Activated B cell treated with CpG ODN at 0.5 μM for 24 hours (primary cell): ENCODE measurements at places on chromosomes 12 and 14. TPM values are rescaled to one million over a fixed set of nuclear protein-coding genes. Genes with fewer than 3 reads are reported as not detected.

DNA sequence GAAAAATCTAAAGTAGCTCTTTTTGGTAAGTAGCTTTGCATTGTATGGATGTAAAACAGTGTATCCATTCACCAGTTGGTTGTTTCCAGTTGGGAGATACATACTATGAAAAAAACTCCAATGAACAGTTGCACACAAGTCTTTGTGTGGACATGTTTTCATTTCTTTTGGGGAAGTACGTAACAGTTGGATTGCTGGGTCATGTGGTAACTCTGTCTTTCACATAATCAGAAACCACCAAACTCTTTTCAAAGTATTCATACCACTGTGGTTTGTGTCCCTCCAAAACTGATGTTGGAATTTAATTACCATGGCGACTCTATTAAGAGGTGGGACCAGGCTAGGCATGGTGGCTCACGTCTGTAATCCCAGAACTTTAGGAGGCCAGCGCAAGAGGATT lies 58.9 kb upstream of the RESF1 start:
- no peak for DNase-seq

DNA sequence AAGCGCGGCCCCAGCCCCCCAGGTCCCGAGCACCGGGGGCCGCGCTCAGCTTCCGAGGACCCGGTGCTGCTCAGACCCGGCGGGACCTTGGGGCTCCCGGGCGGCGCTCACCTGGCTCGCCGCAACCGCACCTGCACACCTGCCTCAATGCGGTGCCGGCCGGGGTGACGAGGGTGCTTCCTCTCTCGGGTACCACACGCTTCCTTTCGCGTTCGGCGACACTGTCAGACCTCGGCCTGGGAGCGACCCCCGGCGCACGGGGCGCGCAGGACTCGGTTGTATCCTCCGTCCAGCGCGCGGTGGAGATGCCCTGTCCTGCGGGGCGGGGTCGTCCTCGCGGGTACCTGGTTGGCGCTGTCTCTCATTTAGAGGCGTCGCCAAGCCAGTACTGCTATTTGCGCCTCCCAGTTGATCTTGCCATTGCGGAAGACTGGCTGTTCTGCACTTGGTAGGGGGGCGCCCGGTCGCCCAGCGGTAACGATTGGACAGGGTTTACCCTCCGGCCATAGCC lies 718 bp downstream of the PACS2 start:
- DNase-seq: peak; percentile 44

DNA sequence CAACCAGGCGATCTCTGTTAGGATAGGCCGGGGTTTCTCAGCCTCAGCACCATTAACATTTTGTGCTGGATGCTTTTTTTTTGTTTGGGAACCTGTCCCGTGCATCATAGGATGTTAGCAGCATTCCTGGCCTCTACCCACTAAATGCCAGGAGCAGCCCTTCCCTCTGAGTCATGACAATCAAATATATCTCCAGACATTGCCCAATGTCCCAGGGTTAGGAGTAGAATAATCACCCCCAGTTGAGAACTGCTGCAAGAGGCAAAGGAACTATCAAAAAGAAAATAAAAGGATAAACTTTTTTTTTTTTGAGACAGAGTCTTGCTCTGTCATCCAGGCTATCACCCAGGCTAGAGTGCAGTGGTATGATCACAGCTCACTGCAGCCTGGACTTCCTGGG lies 76.0 kb downstream of the ACACB start:
- DNase-seq: no peak

DNA sequence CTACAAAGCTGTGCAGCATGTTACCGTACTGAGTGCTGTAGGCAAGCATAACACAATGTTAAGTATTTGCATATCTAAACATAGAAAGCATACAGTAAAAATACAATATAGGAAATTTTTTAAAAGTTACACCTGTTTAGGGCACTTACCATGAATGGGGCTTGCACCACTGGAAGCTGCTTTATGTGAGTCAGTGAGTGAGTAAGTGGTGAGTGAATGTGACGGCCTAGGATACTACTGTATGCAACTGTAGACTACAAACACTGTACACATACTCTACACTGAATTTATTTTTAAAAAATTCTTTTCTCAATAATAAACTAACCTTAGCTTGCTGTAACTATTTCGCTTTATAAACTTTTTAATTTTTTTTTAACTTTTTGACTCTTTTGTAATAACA lies 82.1 kb upstream of the FSCB start:
- DNase-seq: no peak

DNA sequence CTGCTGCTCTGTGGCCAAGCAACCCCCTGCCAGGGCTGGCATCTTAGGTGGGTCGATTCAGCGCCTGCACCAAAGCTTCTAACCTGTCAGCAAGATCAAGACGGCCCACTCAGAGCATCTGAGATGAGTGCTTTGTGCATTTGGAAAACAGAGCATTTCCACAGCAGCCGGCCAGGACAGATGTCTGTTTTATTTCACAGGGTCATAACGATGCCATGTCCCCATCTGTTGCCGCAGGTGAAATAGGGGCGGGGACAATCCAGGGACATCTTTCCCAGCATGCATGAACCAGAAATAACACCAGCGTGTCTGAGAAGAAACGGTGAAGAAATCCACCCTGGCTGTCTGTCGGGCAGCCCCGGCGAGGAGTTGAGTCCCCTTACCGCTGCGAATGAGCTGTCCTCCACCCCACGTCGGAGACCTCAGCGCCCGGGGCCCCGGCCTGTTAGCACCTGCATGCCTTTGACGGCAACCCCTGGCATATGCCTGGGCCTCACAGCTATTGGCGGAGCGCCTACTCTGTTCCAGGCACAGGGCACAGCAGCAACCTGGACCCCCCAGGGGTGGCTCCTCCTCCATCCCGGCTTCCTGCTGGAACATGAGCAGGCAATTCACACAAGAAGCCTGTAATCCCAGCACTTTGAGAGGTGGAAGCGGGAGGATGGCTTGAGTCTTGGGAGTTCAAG lies 30.6 kb upstream of the ULK1 start:
- no peak for DNase-seq

DNA sequence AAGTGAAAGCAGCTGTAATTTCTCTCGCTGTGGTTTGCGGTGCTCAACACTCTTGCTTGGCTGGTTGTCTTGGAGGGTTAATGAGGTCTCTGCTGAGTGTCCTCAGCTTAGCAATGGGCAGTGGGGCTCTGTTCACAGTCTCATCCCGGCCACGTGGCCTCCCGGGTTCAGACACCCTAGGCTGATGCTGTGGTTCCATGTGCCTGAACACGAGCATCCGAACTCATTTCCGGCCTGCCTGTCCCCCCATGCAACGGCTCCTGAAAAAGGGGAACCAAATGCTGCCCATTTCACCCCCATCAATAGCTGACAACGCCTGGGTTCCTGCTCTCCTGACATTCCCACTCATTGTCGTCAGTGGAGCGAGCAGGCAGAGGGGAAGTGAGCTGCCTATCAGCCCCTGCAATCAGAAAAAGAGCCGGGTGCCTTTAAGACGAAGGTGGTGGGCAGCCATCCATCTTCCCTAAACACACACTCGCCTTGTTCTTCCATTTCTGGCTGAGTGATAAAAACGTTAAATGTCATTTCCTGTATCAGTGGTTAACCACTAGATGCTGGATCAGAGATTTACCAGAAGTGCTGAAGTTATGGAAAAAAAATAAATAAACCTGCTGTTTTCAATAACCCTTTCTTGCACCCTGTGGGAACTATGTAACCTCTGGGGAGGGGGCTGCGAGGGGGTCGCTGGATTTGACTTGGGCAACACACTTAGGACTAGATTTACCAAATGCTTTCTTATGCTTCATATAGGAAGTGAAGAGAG lies 60.3 kb upstream of the BCL2L14 start:
- peak; percentile 47 for DNase-seq

DNA sequence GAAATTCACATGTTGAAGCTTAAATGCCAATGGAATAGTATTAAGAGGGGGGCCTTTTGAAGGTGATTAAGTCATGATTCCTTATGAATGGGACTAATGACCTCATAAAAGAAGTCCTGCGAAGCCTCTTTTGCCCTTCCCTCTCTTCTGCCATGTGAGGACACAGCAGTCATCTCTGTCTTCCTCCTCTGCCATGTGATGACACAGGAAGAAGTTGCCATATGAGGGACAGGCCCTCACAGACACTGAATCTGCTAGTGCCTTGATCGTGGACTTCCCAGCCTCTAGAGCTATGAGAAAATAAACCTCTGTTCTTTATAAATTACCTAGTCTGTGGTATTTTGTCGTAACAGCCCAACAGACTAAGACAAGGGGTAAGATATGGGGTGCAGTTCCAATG lies 100.7 kb downstream of the VCPKMT start:
- no peak for DNase-seq

GRCh38 chr14:101025696-101026095 lies 122.2 kb upstream of the RTL1 start:
- DNase-seq: no peak

DNA sequence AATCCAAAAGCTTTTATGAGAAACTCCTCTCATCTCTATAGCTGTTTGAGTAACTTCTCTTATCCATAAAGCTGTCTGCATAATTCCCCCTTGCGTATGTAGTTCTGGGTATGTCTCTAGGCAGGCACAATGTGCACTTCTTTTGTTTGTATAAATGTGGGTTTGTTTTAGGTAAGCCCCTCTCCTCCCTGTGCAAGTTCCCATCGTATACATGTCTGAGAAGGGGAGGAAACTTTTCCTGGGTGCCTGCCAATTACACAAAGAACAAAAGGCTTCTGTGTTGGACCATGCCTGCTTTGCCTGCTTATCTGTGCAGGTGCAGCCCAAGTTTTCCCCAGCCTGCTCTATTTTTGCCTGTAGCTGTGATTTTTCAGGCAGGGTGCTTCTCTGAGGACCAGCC lies 96.7 kb downstream of the CCER1 start:
- DNase-seq: no peak

GRCh38 chr14:102779574-102780315 lies 2.5 kb downstream of the TRAF3 start:
- DNase-seq: no peak

DNA sequence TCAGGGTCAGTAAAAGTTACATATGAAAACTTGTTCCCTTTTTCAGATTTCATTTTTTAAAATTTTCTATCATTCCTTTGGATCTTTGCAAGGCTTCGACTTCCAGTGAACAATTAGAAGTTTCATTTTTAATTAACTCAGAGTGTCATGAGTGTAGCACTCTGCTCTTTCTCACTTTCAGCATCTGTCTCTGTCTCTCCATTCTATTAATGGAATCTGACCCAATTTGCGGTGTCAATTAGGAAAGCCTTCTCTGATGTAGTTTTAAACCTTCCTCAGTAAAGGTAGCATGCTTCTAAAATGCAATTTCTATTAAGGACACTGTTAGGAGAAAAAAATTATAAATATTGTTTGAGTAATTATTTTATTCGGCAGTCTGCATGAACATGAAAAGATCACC lies 68.3 kb downstream of the SLC38A1 start:
- DNase-seq: no peak

DNA sequence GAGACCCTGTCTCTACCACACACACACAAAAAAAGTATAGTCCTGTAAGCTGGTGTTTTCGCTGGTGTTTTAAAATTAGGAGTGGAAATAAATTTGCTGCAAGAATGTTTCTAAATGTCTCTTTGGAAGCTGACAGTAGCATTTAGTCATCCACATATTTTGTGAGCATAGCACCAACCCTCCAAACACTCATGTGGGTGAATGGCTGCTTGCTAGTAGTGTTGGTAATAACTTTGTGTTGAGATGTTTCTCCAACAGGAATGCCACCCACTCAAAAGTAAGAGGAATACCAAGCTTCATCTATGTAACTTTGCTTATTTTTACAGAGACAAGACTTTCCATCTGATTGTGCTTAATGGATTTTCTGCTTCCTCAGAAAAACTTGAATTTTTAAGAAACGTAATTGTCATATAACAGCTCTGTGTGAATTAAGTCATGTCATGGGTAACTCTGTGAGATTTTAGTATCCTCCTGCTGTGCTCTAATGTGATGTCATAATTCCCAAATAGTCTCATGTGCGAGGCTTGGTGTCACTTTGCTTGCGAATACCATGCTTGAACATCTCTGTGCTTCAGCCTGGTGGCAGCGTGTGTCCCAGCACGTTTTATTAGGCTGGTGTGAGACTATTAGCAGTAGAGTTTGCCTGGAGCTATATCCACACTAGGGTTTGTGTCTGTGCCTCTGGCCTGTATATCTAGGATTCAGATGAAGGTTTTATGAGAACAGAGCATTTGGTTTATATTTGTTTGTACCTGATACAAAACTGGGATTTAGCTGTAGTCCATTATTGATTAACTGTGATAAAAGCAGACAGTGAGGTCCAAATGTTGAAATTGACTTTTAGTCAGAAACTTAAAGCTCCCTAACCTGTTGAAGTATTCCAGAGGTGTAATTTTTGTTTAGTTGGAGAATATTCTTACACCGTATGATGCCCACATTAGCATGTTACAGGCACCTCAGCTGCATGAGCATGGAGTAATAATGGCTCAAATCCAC lies 80.5 kb downstream of the FBXW8 start:
- DNase-seq: no peak

- DNase-seq: no peak
Measured at GRCh38 chr14:100822532-100823296, 3.2 kb upstream of the MEG3 start.

DNA sequence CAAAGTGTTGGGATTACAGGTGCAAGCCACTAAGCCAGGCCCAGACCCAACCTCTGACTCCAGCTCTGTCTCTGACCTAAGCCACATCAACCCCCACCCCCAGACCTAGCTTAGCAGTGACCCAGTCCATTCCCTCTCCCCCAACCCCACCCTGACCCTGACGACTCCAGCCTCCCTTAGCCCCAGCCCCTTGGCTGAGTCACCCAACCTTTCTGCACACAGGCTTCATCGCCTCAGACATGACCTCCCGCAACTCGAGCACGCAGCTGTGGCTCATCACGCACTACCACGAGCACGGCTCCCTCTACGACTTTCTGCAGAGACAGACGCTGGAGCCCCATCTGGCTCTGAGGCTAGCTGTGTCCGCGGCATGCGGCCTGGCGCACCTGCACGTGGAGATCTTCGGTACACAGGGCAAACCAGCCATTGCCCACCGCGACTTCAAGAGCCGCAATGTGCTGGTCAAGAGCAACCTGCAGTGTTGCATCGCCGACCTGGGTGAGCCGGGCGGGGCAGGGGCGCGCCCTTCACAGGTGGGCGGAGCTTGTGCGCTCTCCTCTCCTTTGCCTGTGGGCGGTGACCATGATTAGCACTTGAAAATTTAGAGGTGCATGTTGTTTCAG lies 7.8 kb downstream of the ACVRL1 start:
- DNase-seq: no peak

GRCh38 chr14:63840981-63841380 lies 11.8 kb upstream of the SYNE2 start:
- no peak for DNase-seq

DNA sequence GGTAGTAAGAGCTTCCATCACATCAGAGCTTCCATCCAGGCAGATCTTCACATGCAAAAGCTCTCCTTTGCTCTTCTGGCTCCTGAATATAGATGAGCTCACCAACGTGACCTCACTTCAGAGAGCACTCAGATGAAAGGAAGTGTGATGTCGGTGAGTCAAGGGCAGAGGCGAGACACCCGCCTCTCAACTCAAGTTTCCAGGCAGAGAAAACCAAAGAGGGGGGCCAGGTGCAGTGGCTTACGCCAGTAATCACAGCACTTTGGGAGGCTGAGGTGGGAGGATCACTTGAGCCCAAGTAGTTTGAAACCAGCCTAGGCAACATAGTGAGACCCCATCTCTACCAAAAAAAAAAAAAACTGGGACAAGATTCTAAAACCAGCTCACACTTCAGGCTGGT lies 126.9 kb downstream of the DUSP6 start:
- no peak for DNase-seq

The PIANP gene
- 0.24 and 0.40 TPM in 2 replicates for total RNA-seq

The MYO1A gene
- 0.39 and 0.71 TPM in 2 replicates for total RNA-seq

The INHBE gene
- 0.07 and 0.29 TPM in 2 replicates for total RNA-seq
